Stimulated activated CD4-positive, alpha-beta T cell treated with anti-CD3 and anti-CD28 coated beads, Interleukin-1b, Interleukin-23, amount 100 ng/mL, for 4 hours (primary cell): ENCODE measurements at places on chromosomes 11 and 22.

- no peak for DNase-seq
These were observed 17.0 kb downstream of the SLC43A1 start for GRCh38 chr11:57498540-57498939.

DNA sequence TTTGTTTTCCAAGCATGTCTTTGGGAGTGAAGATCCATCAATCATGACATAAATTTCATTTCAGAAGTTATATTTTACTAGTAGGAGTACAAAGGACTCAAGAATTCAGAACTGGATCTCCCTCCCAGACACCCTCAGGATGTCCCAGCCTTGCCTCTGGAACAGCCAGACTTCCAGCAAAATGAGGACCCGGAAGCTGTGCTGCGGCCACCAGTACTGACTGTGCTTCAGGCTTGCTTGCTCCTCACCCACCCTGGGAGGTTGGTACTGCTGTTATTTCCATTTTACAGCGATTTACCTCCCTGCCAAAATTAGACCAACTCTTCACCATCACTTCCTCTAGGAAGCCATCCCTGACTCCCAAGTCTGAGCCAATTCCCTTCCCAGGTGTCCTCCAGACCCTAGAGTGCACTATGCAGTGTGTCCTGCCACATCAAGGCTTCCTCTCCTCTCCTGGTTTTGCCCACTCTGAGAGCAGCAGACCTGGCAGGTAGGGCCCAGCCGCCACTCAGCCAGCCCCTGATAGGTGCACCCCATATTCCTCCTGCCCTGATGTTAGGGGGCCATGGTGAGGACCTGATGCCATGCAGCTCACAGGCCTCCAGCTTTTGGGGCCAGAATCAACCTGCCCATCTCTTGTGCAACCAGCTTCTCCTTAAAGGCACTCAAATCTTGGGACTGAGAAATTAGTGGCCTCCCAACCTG is 47.3 kb upstream of the WNT7B start:
- DNase-seq: no peak

GRCh38 chr11:24238771-24239645 is 257.8 kb upstream of the LUZP2 start:
- DNase-seq: no peak

DNA sequence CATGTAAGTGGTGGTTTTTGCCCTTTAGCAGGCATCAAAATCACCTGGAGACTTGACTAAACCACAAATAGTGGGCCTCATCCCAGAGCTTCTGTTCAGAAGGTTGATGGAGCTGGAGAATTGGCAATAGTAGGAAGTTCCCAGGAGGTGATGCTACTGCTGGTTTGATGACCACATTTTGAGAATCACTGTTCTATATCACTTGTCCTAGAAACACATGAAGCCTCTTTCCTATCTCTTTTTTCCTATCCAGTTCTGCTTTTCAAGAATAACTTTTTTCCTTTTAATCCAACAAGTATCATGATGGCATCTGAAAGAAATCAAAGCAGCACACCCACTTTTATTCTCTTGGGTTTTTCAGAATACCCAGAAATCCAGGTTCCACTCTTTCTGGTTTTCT is at the start of gene OR5D13:
Gene OR5D13 (plus strand): TSS at position 301 of the 400 bp plus-strand sequence. CDS start 0 bp downstream, at position 301.
- no peak for DNase-seq

DNA sequence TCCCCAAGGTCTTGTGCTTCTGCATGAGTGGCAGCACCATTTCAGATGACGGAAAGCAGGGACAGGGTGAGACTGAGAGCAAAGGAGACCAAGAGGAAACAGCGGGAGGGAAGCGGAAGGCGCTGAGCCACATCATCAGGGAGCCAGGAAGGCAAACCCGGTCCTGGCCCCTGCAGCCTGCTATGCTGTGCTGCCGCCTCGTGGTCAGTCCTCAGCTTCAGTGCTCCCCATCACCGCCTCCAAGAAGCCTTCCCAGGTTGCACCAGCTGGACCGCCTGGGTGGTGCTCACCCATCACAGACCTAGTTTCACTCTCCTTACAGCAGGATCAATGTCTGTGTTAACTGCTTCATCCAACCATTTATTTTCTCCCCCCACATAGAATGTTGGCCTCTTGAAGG is 73.0 kb upstream of the PHF21B start:
- DNase-seq: no peak

- DNase-seq: no peak
These were observed 20.4 kb upstream of the LRRC55 start for GRCh38 chr11:57161351-57161750.

- no peak for DNase-seq
These were observed 19.4 kb upstream of the MALAT1 start for GRCh38 chr11:65479184-65480145.

DNA sequence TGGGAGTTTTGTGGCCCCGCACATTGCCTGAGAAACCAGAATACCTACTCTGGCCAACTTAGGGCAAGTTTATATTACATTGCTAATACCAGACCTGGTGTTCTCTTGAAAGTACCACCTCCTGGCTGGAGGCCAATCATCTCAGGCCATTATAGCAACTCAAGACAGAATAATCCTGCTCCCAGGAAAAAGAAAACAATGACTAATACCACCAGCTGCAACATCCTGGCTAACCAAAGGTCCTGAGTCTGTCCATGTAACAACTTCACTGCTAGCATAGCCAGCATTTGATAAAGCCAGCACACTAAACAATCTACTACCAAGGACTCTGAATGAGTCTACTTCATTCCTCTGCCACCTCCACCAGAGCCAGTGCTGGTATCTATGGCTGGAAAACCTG is 1298.7 kb upstream of the CNTN5 start:
- DNase-seq: no peak

- DNase-seq: no peak
These were observed 11.8 kb downstream of the CASP4 start for GRCh38 chr11:104956528-104956927.

GRCh38 chr11:77199137-77199745 is 71.2 kb downstream of the MYO7A start:
- DNase-seq: no peak

DNA sequence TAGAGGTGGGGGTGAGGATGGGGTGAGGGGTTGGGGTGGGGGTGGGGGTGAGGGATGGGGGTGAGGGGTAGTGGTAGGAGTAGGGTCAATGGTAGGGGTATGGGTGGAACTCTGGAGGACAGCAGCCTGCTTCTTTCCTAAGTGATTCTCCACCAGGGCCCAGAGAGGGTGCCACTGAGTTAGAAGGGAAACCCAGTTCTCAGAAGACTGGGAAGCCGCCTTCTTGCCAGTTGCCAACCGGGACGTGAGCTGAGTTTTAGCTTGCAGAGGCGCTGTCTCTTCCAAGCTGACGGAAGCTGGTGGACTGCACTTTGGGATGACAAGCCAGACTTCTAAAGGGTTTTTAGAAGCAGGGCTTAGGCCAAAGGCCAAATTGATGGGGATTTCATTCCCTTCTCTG is 104.4 kb downstream of the NAT10 start:
- DNase-seq: no peak

- DNase-seq: no peak
These were observed 20.9 kb upstream of the MPPED1 start for GRCh38 chr22:43390872-43391271.

GRCh38 chr11:69131644-69132300 is 24.0 kb upstream of the SMIM38 start:
- no peak for DNase-seq

- DNase-seq: no peak
These were observed 533.9 kb upstream of the CCDC90B start for GRCh38 chr11:83819931-83820549.

- DNase-seq: no peak
These were observed 843 bp downstream of the OR51T1 start for GRCh38 chr11:4882543-4882942.

DNA sequence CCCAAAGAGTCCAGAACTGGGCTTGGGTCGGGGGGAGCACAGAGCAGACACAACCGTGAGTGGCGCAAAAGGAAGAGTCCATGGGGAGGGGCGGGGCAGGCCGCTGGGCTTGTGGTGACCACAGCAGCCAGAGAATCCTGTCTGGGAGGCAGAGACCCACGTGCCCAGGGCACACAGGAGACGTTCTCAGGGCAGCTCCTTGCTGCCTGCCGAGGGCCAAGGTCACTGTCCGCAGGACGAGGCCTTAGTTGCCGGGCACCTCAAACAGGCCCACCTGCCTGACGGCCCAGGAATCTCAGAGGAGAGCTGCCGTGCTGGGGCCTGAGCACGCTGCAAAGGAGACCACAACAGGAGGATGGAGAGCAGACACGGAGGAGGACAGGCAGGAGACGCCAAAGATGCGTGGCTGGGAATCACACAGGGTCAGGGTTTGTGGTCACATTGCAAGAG is 87.8 kb downstream of the MYEOV start:
- DNase-seq: no peak

DNA sequence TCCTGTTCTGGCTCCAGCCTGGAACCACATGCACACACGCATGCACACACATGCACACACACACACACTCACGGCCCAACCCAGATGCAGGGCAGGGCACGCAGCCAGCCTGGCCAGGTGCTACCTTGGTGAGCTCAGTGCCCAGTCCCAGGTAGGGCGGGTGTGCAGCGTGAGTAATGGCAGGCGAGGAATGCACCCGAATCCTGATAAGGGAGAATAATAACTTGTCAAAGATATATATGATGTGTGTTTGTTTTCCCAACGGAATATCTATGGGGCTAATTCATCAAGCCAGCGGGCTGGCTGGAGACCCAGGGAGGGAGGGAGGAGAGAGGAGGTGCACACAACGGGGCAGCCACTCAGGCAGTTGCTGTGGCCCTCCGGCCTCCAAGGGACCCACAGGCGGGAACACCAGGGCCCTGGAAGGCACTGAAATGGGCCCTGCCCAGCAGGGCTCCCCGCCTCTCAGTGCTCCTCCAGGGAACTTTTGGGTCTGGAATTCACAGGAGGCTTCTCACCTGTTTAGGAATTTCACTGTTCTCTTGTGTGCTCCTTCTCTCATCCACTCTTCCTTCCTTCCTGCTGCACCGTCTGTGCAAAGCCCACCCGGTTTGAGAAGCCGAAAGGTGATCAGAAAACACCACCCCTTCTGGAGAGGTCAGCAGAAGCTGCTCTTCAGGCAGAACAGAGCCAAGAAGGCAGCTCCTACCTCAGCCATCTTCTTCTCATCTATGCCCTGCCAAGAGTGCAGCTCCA is 79.0 kb downstream of the BUD13 start:
- no peak for DNase-seq

DNA sequence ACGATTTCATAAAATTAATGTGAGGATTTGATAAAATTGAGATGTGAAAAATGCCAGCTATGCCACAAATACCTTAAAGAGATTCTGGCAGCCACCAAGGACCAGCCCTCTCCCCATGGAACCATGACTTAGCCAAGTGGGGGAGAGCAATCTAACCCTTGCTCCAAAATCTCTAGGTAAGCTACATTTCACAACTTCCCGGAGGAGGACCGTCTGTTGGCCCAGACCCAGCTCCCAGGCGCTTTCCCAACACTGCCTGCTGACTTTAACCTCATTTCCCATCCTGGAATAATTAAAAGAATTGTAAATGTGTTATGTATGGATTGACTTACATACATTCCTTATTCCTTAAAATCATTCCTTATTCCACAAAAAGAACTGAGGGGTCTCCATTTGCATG is 47.5 kb upstream of the TENM4 start:
- no peak for DNase-seq
